ENCODE measurements at places on chromosomes 13 and 19. TPM values are rescaled to one million over a fixed set of nuclear protein-coding genes. Genes with fewer than 3 reads are reported as not detected.

LMTK3 gene
- under 0.01 TPM for total RNA-seq

CELF5 gene
- total RNA-seq: not detected

IGSF23 gene
- 0.33 TPM for total RNA-seq

KIR2DL1 gene
- not detected for total RNA-seq

RFPL4A gene
- not detected for total RNA-seq

NTN5 gene
- under 0.01 TPM for total RNA-seq

SPTBN4 gene
- 6.6 TPM for total RNA-seq

ZNF547 gene
- 4.6 TPM for total RNA-seq

PSG1 gene
- 0.51 TPM for total RNA-seq

DAND5 gene
- not detected for total RNA-seq

All from fibroblast of lung (primary cell).